Bronchial epithelial cell (primary cell): ENCODE measurements at places on chromosomes 2 and 18.

- DNase-seq, result peak; percentile 36
These were observed 266.3 kb upstream of the LYPD1 start for GRCh38 chr2:132936261-132936660.

- DNase-seq, result no peak
These were observed 16.1 kb upstream of the GNAL start for GRCh38 chr18:11672846-11673454.

DNA sequence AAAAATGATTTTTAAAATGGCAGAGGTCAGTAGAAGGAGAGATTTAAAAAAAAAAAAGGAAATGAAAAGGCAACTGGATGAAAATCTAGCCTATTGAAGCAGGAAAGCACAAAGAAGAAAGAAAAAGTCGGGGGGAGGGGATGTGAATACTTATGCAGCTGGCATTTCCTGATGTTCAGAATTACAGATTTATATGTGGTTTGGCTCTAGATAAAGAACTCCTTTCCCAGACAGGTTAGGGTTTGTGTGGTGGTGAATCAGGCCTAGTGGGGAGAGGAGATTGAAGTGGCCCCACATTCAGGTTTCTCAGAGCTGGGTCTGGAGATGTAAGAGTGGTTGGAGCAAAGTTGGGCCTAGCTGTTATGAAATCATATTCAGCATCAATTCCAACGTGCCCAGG, 394.4 kb downstream of the FIGN start:
- DNase-seq, result peak; percentile 81

DNA sequence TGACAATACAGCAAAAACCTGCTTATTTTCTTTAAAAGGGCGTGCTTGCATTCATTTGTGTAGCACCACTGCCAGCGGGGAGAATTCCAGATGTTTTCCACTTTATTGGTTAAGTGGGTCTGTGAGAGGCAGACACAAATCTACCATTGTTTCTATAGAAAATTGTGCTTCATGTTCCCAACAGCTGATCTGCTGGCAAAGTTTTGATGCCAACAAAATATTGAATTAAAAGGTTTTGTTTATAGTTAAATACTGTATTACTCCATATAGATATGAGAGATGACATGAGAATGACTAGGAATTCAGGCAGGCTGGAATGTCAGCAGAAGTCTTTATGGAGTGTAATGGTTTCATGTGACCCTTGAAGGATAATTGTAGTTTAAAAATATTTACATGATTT, 182.7 kb downstream of the MC4R start:
- no peak for DNase-seq

GRCh38 chr2:61993422-61994024, 88.0 kb downstream of the COMMD1 start:
- DNase-seq, result peak; percentile 54

DNA sequence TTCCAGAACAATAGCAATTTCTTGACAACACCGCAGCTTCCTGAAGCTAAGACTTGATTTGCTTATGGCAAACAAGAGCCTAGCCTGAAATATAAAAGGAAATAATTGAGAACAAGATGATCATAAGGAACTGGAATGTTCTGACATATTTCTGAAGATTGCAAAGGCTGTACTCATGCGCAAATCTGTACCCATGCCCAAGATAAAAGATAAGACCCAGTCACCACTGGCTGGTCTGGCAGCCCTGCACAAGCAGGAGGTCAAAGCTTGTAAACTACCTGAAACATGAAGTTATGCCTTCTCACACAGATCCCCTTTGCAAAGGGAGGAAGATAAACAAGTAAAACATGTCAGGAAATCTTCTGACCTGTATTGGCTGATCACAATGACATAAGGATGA, 160.8 kb upstream of the GYPC start:
- no peak for DNase-seq

- peak; percentile 30 for DNase-seq
These were observed 123.8 kb downstream of the AKAIN1 start for GRCh38 chr18:5073026-5073944.

GRCh38 chr18:51660188-51660715, 462.8 kb upstream of the MEX3C start:
- DNase-seq, result no peak

- no peak for DNase-seq
These were observed 38.4 kb downstream of the KIDINS220 start for GRCh38 chr2:8799004-8799403.

GRCh38 chr2:227415538-227416424, 28.0 kb upstream of the SCYGR1 start:
- DNase-seq, result peak; percentile 87

GRCh38 chr2:20650393-20650876, 463 bp downstream of the HS1BP3 start:
- DNase-seq, result peak; percentile 22

- DNase-seq, result peak; percentile 94
These were observed 199.1 kb downstream of the GLI2 start for GRCh38 chr2:120934574-120935338.

DNA sequence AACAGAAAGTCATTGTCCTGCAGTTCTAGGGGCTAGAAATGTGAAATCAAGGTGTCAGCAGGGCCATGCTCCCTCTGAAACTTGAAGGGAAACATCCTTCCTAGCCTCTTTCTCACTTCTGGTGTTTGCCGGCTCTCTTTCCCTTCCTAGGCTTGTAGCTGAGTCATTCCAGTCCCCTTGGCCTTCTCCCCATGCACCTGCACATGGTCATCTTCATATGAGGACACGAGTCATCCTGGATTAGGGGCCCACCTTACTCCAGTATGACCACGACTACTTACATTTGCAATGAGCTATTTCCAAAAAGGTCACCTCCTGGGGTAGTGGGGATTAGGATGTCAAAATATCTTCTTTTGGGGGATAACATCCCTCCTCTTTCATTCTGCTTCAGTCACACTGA, 168.5 kb upstream of the CXCR4 start:
- no peak for DNase-seq

- DNase-seq, result no peak
These were observed 122.9 kb upstream of the COPS8 start for GRCh38 chr2:236962816-236963215.

DNA sequence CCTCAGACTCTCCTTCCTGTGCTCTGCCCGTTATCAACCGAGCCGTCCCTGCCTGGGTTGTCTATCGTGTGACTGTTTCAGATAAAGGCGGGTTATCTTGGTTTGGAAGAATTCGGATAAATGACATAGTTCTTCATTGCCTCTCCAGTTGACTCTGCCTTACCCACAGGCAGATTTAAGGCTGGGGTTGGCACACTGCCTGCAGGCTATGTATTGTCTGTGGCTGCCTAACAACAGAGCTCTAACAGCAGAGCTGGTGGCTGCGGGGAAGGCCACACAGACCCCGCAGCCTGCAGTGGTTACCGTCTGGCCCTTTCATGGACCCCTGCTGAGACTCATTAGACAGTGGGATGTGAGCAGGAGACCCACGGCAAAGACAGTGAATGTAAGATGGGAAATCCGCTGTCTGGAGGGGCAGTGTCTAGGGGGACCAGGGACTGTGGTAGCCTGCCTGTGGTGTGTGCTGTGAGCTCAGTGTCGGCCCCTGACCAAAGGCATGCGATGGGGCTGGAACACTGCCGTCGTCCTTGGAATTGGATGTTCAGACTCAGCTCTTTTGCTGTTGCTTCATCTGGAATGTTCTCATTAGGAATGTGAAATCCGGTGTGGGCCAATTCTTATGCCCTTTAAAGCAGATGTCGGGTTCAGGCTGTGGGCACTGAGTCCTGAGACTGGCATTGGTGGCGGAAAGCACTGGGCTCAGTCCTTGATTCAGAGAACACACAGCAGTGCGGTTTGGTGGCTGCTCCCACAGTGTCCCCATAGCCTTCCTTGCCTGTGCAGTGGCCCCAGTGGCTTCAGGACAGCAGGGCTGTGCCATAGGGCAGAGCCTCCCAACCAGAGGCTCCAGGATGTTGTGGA, 44.5 kb downstream of the SH3RF3 start:
- DNase-seq, result no peak

- no peak for DNase-seq
These were observed 58.7 kb upstream of the B3GNT2 start for GRCh38 chr2:62136956-62137830.

GRCh38 chr18:7224198-7224597, 6.7 kb upstream of the LRRC30 start:
- DNase-seq, result no peak

GRCh38 chr2:160477032-160477431, 16.6 kb downstream of the RBMS1 start:
- DNase-seq, result no peak

GRCh38 chr2:200476836-200477235, 33.0 kb downstream of the KCTD18 start:
- DNase-seq, result no peak

GRCh38 chr2:15745907-15746702, 154.4 kb downstream of the DDX1 start:
- DNase-seq, result no peak

DNA sequence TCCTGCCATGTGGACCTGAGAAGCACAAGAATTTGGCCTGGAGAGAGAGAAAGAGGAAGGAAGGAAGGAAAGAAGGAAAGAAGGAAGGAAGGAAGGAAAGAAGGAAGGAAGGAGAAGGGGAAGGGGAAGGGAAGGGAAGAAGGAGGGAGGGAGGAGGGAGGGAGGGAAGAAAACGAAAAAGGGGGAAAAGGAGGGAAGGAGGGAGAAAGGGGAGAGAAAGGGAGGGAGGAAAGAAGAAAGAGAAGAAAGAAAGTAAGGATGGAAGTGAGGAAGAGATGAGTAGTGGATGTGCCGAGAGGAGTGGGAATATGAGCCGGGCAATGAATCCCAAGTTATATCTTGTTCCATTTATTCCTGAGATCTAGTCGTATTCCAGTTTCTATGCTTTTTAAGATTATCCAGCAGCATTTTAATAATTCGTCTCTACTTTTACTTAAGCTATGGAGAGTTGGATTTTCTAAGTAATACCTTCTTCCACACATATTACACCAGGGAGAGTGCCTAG, 247.8 kb downstream of the TDRD15 start:
- no peak for DNase-seq

- no peak for DNase-seq
These were observed 5.7 kb downstream of the GPATCH11 start for GRCh38 chr2:37090019-37090477.

DNA sequence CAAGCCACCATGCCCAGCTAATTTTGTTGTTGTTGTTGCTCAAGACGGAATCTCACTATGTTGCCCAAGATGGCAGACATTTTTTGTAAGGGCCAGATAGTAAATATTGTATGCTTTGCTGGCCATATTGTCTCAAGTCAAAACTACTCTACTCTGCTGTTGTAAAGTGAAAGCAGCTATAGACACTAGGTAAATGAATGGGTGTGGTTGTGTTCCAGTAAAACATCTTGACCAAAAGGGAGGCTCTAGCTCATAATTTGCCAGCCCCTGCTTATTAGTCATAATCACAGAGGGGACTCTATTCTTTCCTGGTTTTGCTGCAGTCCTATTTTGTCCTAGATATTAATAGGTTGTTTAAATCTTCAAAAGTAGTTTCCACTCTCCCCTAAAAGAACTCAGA, 24.5 kb downstream of the MAPRE3 start:
- no peak for DNase-seq

DNA sequence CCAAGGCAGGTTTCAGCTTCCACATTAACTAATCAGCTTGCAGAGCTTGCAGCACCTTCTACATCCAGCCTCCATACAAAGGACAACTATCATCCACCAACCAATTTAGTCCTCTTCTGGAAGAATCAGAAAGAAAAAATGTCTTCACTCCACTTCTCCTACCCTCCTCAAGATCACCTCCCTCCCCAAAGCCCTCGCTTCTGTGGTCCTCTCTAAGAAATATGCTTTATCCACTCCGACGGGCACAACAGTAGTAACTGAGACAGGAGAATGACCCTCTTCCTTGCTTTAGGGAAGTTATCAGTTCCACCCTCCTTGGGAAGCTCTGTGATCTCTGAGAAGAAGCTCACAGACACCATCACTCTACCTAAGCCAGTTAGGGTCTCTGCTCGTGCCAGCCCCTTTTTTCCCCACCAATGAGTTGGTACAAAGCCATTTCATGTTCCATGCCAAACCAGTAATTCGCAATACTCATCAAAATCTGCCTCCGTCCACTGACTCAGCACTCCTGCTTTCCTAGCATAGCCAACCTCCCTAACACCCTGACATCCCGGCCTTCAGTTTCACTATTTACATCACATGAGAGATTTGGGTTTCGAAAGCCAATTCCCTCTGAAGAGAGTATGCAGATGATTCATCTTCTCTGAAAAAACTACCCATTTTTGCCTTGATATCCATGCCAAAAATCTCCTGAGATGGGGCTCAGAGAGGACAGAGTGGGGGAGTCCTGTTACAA, 114.1 kb upstream of the PKDCC start:
- peak; percentile 29 for DNase-seq

GRCh38 chr2:181632733-181633401, 24.0 kb downstream of the CERKL start:
- no peak for DNase-seq

- no peak for DNase-seq
These were observed 1.7 kb downstream of the ZAP70 start for GRCh38 chr2:97714950-97715652.

DNA sequence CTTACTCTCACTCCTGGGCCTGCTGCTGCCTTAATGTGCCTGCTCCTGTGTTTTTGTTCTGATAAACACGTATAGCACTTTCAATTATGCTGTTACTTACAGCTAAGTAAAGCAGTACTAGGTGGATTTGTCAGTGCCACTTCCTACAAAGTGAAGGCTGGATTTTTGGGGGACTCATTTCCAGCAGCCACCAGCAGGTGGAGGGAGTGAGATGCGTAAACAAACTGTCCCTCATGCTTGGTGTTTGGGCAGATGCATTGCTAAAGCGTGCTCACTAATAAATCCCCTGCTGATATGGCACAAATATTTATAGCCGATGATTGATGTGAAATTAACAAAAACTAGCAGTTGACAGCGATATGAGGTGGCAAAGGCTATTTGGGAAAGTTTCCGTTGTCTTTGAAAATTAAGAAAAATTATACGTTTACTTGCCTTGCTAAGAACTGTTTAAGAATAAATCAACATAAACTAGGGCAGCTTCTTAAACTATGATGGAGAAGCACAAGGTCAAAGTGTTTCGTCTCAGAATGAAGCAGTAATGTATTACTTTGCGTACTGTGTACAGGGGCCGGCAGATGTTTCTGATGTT, 101.7 kb downstream of the AGAP1 start:
- peak; percentile 70 for DNase-seq

GRCh38 chr2:168956392-168956791, 55.3 kb downstream of the G6PC2 start:
- no peak for DNase-seq

DNA sequence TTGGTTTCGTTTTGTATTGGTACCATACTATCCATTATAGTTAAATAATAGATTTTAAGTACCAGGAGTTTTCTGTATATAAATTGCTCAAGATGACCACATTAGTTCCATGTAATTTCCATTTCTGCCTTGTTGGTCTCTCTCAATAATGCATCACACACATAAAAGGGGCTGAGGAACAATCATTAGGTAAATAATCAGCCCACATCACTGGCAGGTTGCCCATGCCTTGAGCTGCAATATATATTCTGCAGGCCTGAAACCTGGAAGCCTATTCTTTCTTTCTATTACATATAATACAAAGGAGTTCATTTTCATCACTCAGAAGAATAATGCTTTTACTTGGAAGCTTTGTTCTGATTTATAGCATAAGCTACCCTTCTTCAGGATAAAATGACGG, 616.1 kb upstream of the PKDCC start:
- DNase-seq, result no peak

- DNase-seq, result no peak
These were observed 81.5 kb upstream of the LDLRAD4 start for GRCh38 chr18:13136904-13137669.

- peak; percentile 70 for DNase-seq
These were observed 103.4 kb upstream of the RASGRP3 start for GRCh38 chr2:33372940-33373553.

- no peak for DNase-seq
These were observed 8.0 kb downstream of the HDAC4 start for GRCh38 chr2:239392688-239393387.

- no peak for DNase-seq
These were observed 60.4 kb downstream of the RHOB start for GRCh38 chr2:20507166-20507692.
